Breast epithelium (tissue), 4 donors: ENCODE measurements at places on chromosomes 11 and 22.

DNA sequence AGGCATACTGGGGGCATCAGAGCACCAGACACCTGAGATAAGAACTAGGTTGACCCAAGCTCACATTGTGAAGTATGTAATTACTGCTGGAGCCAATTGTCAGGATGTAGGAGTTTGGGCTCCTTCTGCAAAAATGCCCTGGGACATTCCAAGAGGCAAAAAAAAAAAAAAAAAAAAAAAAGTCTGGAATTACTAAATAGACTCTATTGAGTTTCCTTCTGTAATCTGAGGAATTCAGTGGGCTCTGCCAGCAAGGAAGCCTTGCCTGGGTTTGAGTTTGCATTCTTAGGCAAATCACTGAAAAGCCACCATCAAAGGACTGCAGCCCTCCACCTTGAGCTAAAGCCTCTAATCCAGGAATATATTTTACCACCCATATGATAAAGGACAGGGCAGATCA lies 8.0 kb upstream of the CAVIN3 start:
- DNase-seq: no peak

- DNase-seq: no peak
These were observed 70.6 kb downstream of the BCR start for GRCh38 chr22:23250785-23251363.

GRCh38 chr11:11397036-11397415 lies 44.0 kb upstream of the CSNK2A3 start:
- DNase-seq: no peak

DNA sequence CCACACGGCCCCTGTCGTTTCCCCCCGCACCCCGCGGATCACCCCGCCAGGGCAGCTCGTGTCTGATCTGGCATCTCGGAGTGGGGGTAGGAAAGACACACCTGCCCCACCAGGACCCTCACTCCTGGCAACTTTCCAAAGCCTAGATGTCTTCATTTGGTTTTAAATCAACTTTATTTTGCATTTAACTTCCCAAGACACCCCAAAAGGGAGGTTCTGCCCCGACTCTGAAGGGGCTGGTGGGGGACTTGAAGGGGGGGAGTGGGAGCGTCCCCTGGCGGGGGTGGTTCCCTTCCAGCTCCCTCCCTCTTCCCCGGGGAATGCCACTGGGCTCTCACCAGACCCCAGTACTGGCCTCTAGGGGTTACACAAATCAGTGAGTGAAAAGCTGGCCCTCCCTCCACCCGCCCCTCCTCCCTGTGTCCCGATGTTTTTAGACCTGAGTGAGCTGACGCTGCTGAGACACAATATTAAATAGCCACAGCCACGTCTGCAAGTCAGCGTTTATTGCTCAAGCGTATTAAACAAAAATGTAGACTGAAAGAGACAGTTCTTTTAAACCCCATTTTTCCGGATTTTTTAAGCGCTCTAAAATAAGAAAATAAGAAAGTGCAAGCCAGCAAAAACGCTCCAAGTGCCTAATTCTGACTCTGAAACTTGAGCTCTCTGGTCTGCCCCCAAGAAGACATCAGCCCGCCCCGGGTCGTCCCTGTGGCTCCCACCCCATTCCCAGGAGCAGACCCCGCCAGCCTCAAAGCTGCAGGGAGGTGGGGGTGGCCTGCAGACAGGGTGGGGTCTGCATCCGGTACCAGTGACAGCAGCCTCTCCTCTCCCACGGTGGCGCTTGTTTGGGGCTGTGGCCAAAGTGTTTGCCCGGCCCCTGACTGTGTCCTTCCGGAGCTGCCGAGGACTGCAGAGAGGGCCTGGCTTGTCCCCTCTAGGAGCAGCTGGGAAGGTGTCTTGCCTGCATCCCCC lies 1.1 kb upstream of the TTLL8 start:
- no peak for DNase-seq

GRCh38 chr11:63699896-63700295 lies 18.6 kb downstream of the RTN3 start:
- DNase-seq: no peak

GRCh38 chr11:115420505-115420904 lies 83.7 kb downstream of the CADM1 start:
- no peak for DNase-seq

- no peak for DNase-seq
These were observed 18.1 kb downstream of the PPP6R2 start for GRCh38 chr22:50361222-50361621.

DNA sequence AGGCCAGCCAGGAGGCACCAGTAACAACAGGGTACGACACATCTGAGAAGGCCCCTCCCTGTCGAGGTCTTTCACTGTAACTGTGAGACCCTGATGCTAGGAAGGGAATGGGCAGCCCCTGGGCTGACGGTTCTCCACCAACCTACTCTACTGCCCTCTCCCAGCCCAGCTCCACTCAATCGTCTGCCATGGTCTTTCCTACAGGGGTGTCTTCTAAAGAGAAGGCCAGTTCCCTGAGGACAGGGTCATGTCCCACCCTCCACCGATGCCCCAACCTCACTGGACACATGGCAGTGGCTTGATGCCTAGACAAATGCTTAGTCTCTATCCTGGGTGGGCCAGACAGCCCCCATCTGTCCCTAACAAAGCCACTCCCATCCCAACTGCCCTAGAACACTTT lies 46.0 kb upstream of the SLC25A1 start:
- no peak for DNase-seq

DNA sequence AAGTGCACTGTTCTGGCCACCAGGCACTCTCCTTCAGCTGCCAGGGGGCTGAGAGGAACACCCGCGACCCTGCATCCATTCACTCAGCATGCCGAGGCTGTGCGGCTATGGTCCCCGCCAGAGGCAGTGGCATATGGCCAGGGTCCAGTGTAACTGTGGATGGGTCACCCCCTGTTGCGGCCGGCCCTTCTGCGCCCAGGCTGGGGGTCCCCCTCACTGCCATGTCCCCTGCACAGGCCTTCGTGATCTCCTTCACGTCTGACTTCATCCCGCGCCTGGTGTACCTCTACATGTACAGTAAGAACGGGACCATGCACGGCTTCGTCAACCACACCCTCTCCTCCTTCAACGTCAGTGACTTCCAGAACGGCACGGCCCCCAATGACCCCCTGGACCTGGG lies 20.8 kb upstream of the FADD start:
- DNase-seq: no peak

DNA sequence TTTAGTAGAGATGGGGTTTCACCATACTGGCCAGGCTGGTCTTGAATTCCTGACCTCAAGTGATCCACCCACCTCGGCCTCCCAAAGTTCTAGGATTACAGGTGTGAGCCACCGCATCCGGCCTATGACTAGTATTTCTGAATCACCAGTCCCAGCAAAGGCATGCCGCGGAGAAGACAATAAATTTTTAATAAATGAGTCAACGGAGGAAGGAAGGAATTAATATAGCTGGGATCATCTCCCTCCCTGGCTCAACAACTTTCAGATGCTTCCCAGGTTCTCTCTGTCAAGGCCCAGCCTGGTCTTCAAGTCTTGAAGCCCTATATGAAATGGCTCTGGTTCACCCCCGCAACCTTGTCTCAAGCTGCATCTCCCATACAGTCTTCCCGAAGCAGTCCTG lies 45.7 kb downstream of the CYTH4 start:
- no peak for DNase-seq

DNA sequence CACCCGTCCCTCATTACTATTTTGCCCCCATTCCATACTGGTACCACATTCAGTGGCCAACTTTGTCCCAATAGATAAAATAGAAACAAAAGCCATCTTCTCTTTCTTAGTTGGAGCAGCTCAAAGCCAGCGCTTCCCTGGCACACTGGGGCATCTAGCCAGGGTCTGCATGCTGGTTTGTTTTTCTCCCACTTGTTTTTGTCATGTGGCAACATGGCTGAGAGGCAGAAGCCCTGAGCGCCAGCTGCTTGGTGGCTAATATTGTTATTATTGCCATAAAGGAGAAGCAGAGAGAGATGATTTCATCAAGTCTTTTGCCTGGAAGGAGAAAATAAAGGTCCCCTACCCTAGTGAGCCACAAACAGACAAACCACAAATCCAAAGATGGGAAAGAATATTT lies 48.4 kb upstream of the CRTAM start:
- no peak for DNase-seq

GRCh38 chr11:61750631-61751273 lies 1.7 kb upstream of the MYRF start:
- DNase-seq: no peak

DNA sequence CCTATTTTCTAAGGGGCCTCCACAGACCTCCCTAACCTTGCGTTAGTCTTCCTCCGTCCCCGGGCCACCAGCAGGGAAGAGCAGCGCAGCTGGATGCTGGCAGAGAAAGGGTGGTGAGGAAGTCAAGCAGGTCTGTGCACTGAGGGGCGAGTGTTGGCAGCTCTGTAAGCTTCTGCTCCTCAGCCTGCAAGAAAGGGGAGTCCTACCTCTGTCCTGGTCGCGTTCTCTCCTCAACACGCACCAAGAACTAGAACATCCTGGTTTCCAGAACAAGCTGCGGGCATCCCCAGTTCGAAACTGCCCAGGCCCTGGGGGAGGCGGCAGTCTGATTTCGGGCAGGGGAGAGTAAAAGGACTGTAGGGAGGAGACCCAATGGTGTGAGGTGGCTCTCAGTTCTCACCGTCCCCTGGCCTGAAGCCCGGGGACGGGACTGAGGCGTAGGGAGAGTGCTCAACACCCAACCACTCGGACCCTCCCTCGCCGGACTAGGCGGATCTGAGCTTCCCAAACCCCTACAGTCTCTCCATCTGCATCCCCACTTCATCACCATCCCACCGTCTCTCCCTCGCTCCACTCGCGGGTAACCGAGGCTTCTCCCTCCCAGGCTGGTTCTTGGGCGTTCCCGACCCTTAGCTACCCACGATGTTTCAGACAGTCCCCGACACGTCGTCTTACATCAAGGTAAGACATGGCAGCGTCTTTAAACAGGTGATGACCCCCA lies 7.7 kb upstream of the FLI1 start:
- DNase-seq: no peak

DNA sequence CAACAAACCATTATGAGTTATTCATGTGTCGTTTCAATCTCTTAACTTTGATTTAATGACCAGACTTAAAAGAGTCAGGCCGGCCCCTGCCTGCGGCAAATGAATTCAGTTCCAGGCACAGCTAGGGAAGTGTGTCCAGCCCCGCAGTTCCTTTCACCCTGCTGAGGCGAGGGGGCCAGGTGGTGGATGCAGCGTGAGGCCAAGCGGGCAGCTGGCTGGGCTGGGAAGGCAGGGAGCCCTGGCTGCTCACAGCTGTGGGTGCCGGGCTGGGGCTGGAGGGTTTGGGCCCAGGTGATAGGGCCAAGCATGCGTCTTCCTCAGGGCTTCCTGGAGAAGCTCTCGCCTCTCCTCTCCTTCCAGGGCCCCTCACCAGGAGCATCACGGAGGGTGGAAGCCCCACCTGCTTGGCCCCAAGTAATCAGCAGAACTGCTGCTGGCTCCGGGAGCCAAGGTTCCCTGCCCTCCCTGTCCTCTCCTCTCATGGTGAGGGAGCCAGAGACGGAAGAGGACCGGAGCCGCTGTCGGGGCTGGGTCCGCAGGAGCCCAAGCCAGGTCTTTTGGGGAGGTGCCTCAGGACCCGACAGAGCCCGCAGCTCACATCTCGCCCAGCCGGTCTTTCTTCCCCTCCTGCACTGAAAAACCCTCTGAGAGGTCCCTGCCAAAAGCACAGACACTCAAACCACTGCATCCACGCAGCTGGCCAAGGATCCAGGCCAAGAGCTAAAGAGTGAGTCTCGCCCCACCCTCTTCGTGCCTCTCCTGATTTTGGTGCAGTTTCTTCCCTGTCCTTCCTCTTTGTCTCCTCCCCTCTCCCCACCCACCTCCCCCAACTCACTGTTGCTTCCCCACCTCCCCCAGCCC lies 97.0 kb downstream of the ST3GAL4 start:
- no peak for DNase-seq

- DNase-seq: no peak
These were observed 737 bp downstream of the BCL2L13 start for GRCh38 chr22:17639247-17639741.

DNA sequence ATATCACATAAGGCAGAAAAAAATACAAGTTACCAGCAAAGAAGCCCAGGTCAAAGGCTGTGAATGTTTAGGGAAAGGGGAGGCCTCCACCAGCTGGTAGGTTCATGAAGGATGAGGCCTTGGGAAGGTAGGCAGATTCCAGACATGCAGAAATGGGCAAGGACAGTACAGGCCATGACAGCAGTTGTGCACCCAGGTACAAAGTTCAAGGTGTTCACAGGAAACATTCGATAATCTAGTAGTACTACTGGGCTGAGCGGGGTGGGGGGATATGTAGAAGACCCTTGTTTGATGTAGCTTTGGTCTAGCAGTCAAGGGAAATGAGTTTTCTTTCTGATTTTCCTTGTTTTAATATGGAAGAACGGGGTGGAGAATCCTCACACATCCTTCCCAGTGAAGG lies 152.8 kb upstream of the RASSF10 start:
- no peak for DNase-seq

GRCh38 chr11:10784232-10785145 lies 24.2 kb downstream of the EIF4G2 start:
- DNase-seq: no peak

- DNase-seq: no peak
These were observed 23.5 kb downstream of the NFRKB start for GRCh38 chr11:129871914-129872313.

DNA sequence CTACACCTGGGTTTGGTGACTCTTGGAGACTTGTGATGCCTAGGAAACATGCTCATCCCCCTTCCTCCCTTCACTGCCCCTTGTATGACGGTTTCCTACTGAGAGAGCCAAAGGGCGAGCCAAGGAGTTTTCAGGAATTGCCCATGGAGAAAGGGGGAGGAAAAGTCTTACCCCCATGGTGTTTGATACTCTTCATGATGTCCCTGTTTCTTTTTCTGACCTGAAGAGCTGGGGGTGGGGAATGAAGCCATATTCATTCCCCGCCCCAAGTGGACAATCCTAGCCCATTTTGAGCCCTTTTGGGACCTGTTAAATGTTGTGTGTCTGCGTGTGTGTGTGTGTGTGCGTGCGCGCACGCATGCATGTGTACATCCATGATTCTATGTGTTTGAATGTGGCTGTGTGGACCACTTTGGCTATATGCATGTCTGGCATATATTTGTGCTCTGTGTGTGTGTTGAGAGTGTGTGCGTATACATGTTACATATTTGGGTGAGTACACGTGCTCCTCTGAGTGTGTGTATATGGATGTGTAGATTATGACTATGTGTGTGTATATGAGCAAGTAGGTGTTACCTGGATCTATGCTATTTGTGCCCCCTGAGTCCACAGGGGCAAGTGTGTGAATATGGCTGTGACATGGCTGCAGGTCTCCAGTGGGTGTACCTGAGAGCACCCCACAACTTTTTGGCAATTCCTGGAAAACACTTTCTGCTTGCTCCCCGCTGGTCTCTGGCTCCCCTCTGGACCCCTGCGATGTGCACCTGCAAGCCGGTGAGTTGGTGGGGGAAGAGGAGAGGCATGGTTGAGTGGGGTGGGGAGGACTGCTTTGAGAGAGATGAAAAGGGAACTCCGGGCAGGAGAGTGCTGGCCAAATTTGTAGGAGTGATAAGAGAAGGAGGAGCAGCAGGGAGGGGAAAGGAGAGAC lies 24.6 kb downstream of the OTOG start:
- no peak for DNase-seq
